M059J (cell line): ENCODE measurements at places on chromosomes 4 and X.

GRCh38 chr4:24537025-24537424, 47.3 kb downstream of the DHX15 start:
- peak; percentile 17 for DNase-seq

DNA sequence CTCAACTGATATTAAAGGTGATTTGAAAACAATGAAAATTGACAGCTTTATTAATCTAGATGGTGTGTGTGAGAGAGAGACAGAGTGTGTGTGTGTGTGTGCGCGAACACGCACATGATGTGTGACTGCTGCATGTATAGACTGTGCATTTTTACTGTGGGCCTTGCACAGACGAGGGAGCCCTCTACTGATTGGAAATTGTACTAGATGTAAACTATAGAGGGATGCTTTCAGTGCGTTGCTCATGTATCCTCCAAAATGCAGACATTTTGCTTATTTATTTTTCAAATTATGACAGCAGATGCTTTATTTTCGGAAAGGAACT, 168.4 kb upstream of the GK2 start:
- DNase-seq = no peak

- no peak for DNase-seq
Observed at GRCh38 chrX:24990535-24990934, 25.2 kb downstream of the ARX start.

- DNase-seq = no peak
Observed at GRCh38 chrX:55074851-55075467, at the start of gene PAGE2B. Gene PAGE2B, plus strand, starts transcription at chrX:55075030. Its CDS starts 1,012 bp downstream, at chrX:55076042.

DNA sequence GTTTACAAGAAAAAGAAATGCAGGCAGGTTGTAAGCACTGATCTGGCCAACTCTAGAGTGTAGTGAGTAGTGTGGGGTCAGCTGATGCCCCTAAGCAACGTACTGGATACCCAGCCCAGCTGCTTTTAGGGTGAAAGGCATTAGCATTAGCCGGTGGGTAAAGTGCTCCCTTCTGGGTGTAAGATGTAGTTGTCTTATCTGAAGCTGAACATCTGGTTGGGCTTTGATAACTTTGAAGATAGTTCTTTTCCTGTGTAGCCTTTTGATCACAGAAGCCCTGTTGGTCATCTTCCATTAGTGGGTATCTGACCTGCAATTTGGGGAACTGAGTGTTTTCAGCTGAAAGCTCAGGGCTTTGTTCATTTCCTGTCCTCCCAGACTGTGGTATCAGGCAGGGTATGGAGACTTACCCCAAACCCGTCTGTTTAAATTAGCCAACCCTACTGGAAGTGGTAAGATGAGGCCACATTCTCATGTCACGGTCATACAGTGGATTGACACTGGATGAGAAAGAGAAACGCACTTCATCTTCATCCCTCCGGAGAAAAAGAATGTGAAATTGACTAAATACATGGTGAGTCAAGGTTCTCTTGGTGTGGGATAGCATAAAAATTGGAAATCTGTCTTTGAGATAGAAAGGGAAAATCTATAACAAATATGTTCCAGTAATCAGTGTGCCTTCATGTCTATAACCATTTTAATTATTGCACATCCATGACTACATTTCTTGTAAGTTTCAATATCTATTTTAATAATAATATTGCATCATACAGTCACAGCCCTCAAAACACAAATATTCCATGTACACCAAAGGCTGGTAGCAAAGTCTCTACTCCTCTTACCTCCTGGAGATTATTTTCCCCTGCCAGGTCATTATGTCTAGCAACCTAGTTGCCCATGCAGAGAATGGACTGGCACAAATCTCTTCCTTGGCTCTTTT, 8.7 kb downstream of the RHOH start:
- no peak for DNase-seq

DNA sequence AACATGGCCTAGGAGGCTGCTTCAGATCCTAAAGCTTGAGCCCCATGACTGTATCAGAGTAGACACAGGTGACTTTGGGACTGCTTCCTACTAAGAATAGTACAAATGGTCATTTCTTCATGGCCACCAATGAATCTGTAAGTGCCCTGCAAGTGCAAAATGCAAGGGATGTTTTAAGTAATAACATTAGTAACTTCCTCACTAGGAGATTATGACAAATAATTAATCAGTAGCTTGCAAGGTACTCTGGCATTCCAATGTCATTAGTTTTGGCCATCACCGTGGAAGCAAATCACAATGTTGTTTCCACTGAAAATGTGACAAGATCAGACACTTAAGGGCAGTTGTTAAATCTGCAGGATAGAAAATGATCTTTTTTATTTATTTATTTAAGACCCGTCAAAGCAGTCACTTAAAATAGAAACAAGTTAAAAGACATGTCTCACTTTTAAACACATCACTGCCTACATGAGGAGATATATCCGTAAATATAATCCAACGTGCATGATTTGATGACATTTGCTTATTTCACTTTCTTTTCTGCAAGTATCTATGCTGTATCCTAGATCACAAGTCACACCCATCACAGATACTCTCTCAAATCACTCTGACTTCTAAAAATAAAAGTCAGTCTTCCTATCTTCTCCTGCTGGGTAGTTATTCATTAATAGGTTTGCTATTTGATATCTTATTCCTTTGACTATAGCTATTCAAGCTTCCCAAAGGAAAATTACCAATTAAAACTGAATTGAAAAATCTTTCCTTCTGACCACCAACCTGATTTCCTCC, 400.6 kb downstream of the IL15 start:
- peak; percentile 84 for DNase-seq

DNA sequence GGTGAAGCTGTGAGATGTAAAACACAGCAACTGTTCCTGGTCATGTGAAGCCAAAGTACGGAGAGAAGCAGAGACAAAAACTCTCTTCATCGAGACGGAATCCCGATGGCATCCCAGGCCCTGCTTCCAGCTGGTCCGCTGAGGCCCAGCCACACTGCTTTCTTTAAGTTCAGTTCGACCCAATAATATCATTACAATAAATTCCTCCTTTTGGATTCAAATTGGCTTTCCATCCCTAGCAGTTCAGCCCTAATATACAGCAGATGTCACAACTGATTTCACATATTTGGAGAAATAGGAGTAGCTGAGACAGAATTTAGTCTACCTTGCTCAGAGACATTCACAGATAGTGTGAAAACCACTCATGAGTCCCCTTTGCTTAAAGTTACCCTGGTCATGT, 98.3 kb upstream of the SPRY1 start:
- no peak for DNase-seq

DNA sequence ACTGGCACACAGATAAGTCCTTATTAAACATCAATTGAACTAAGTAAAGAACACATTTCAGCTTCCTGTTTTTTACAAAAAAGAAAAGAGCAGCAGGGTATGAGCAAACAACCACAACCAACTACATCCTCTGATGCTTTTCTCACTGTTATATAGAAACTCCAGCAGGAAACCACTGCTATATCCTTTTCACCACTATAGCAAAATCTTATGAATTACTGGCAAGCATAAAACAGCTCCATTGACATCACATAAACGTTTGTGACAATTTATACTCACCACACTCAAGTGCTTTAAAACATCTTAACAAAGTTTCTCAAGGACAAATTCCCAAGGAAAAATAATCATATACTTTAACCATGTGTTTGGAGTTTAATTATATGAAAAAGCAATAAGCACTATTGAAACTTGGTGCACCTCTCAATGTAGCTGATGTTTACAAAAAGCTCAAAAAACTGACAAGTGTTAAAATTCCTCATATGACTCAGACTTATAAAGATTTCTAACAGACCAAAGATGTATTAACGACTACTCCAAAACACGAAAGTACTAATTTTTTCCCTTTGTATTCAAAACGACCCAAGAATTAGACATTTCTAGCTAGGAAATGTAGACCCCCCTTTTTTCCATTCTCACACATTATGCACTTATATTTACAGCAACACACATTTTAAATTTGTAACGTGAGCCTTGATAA, 12.9 kb downstream of the GPRIN3 start:
- DNase-seq = no peak

- DNase-seq = no peak
Observed at GRCh38 chrX:53483416-53483815, 49.2 kb upstream of the HSD17B10 start.

- DNase-seq = peak; percentile 97
Observed at GRCh38 chrX:71543316-71543715, 10.4 kb downstream of the OGT start.

DNA sequence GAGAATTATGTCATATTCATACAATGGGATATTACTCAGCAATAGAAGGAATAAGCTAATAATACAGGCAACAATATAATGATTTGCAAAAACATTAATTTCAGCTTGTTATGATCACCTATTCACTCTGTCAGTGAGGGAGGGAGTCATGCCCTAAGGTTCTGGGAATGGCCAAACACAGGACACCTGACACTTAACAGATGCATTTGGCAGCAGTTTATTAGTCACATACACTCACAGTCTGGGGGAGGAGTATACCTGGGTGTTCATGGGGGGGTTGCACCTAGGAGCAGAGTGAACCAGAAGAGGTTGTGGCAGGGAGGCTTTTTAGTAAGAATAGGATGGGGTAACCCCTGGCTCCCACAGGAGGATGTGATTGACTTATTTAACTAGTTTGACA, 38.3 kb downstream of the SERPINA7 start:
- DNase-seq = no peak

DNA sequence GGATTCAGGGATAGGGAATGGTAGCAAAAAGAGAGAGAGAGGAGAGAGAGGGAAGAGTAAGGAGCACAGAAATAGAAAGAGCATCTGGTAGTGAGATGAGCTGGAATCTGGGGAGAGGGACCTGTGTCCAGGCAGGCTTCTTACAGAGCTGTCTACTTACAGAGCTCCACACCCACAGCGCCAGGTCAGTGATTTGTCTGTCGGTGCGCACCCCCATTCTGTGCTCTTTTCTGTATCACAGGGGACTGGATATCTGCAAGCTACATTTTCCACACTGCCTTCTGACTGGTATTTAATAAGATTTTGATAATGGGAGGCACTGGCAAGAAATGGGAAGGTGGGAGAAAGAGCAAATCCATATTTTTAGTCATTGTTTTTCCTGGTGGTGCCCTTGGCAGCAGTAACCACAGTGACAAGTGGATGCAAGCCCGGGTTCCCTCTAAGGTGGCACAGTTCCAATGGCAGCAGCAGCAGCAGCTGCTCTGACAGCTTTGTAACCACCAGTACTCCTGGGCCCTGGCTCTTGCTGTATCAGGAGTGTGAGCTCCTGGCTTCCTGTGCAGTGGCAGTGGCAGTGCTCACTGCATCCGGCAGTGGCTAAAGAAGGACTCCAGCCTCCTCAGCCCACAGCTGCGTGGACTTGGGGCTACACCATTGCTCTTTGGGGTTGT, 300.5 kb downstream of the TRIML1 start:
- DNase-seq = peak; percentile 78

DNA sequence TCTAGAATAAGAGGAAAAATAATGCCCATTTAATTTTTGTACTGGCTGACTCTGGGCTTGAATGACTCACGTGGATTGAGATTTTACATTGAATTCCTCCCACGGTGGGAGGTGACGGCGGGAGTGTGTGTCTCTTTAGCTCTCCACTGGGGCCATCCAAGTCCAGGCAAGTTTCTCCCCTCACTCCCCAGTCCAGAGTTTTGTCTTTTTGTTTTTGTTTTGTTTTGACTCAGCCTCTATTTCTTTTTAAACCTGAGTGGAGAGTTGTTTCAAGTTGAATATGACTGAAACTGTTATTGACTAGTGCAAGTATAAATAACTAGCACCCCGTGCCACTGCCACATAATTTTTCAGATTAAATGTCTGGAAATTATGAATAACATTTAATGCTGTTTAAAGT, 13.6 kb downstream of the CHST7 start:
- peak; percentile 66 for DNase-seq

- no peak for DNase-seq
Observed at GRCh38 chrX:66167431-66167830, 3.4 kb downstream of the HEPH start.

DNA sequence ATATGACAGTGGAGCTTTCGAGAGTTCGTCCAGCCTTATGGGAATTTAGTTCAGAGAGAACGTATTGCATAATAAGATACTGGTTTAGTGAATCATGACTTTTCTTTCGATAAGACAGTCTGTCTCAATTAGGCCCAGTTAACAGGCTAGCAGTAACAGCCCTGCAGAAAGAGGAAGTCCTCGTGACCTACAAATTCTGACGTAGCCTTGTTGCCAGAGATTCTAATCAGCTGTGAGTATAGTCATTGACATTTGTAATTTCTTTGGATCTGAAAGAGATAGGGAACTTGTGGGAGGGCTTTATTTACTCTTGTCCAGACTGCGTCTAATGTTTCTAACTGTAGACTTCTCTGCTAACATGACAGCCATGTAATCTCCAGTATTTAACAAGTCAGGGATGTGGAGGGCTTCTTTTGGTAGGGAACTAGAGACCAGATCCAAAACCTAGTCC, 15.8 kb downstream of the ART3 start:
- DNase-seq = peak; percentile 78

GRCh38 chr4:178293601-178294000, 851.4 kb upstream of the AGA start:
- DNase-seq = no peak

- DNase-seq = no peak
Observed at GRCh38 chr4:10620935-10621488, 63.6 kb downstream of the CLNK start.

DNA sequence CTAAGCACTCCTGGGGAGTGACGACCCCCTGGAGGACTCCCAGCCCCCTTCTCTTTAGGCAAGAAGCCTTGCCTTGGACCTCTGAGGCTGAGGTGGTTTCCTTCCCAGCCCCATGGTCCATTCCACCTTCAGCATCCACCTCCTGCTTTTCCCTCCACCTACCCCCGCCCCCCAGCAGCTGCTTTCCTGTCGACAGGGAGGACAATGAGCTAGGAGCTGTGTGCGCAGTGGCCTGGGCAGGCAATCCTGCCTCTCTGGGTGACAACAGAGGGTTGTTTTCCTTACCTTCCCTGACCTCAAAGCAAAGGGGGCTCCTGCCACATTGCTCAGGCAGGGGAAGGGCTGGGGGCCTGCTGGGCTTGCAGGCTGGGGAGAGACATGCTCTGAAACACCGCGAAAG, 123.5 kb downstream of the BCOR start:
- no peak for DNase-seq

- peak; percentile 63 for DNase-seq
Observed at GRCh38 chr4:147078875-147079658, 133.4 kb upstream of the TTC29 start.

DNA sequence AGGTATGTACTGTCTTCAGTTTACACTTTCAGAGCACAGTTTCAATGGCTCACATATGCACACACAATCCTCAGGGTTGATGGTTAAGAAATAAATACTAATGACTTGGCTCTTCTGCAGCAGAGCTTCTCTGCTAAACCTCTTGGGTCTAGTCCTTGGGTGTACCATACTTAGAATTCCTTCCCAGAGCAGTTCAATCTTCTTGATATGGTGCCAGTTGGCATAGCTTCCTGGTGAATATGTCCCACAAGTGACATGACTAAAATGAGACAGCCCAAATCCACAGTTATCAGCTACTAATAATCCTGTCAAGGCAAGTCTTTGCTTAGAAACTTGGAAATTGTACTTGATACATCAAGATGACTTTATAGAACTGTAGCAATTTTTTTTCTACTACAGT, 654.4 kb downstream of the IQCM start:
- DNase-seq = peak; percentile 83

- DNase-seq = peak; percentile 34
Observed at GRCh38 chrX:130093271-130093670, 17.0 kb downstream of the ELF4 start.

GRCh38 chrX:12946406-12946805, 28.5 kb upstream of the TMSB4X start:
- no peak for DNase-seq
